ENCODE measurements at places on chromosomes 12 and 14.

- DNase-seq = no peak
These were observed 59.0 kb upstream of the DLK1 start for GRCh38 chr14:100667656-100668055.

GRCh38 chr12:27549236-27549800 lies 25.3 kb downstream of the PPFIBP1 start:
- no peak for DNase-seq

- DNase-seq = no peak
These were observed 325.9 kb downstream of the ADAMTS20 start for GRCh38 chr12:43226151-43226550.

DNA sequence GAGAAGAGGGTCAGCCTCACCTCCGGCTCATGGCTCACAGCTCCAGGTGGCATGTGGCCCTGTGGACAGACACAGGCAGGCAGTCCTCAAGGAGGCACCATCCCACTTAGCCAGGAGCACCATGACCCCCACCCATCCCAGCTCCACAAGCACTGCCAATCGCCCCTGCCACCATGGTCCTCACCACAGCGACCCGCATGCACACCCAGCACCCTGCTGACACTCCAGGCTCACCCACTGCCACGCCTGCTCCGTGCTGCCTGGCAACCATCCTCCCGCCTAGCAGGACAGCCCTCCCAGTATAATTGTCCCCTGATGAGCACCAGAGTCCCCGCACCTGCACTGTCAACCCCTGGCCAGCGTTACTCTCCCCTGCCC lies 50.9 kb downstream of the TRPV4 start:
- no peak for DNase-seq

DNA sequence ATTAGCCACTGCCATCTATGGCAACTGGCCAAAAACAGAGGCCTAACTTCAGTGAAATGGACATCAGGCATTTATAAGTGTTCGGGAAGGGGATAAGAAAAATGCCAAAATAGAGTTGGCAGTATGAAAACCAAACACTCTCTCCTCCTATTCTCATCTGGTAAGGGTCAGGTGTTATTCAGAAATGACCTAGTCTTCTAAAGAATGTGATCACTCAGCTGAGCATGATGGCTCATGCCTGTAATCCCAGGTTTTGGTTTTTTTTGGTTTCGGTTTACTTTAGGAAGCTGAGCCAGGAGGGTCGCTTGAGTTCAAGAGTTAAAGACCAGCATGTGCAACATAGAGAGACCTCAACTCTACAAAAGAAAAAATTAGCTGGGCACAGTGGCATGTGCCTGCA lies 170.3 kb downstream of the GRIN2B start:
- no peak for DNase-seq

DNA sequence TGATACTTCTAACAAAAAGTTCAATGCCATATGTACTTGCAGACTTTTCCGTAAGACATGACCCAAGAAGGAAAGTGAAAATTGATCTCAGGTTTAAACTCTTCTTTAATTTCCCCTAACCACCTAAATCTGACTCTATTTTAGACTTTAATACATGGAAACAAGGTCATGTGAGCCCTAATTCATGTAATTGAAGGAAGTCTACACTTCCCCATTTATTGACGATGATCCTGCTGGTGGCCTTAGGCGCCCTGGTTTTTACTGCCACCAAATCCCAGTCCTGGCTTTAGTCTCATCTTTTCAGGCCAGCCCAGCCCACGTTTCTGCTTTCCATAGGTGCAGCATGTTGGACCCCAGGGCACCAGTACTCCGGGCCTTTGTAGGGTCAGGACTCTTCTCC lies 157.9 kb downstream of the PELI2 start:
- DNase-seq = no peak

DNA sequence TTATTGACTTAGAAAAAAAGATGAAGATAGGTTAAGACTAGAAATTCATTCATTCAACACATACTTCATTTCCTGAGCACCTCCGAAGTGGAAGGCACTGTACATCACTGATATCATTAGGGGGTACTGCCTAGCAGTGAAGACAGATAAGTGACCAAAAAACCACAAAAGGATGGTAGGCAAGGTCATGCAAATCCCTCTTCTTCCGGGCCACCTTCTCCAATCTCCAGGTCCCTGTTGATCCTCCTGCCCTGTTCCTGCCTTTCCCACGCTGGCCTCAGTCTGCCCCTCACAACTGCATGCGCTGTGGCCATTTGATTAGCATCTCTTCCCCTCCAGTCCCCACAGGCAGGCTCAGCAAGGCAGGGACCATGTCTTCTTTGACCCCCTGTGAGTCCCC lies 60.8 kb downstream of the SETD3 start:
- no peak for DNase-seq

DNA sequence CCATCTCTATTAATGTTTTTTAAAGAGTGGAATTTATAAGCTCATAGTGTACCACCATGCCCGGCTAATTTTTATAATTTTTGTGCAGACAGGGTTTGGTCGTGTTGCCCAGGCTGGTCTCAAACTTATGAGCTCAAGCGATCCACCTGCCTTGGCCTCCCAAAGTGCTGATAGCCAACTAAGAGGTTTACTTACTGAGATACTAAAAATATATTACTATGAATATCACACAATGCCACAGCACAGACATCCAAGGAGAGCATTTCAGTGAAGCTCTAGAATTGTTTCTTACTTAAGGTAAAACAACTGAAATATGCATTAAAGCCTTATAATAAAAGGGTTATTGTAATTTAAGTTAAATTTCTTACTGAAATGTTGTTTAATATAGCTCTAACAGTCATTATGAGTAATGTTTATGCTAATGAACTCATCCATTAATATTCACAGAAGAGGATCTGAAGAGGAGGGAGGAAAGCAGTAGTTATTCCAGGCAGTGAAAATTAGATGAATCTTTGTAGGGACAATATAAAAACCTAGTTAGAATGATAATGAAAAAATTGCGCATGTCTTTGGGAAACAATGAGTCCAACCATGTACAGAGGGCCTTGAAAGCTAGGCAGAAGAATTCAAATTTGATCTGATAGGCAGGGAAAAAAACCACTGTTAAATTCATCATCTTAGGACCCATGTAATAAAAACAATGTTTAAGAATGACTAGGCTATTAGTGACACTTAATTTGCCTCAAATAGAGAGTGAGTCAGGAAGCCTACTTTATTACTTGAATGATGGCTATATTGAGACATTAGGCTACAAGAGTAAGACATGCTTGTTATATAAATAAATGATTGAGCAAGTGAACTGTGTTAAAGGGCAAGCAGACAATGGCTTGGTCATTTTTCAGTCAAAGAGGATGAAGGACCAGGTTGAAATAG lies 99.2 kb downstream of the SLC41A2 start:
- DNase-seq = no peak

GRCh38 chr14:50396631-50397389 lies at the start of gene CDKL1:
TSS of gene CDKL1 (minus strand) at chr14:50396881. CDS start at chr14:50395868, 1,013 bp downstream.
- DNase-seq = peak; percentile 33

- DNase-seq = no peak
These were observed 5.5 kb downstream of the NDRG2 start for GRCh38 chr14:21019366-21019765.

GRCh38 chr14:51605575-51605974 lies 46.1 kb upstream of the FRMD6 start:
- no peak for DNase-seq

GRCh38 chr12:3646561-3647241 lies 106.2 kb downstream of the CRACR2A start:
- DNase-seq = no peak

DNA sequence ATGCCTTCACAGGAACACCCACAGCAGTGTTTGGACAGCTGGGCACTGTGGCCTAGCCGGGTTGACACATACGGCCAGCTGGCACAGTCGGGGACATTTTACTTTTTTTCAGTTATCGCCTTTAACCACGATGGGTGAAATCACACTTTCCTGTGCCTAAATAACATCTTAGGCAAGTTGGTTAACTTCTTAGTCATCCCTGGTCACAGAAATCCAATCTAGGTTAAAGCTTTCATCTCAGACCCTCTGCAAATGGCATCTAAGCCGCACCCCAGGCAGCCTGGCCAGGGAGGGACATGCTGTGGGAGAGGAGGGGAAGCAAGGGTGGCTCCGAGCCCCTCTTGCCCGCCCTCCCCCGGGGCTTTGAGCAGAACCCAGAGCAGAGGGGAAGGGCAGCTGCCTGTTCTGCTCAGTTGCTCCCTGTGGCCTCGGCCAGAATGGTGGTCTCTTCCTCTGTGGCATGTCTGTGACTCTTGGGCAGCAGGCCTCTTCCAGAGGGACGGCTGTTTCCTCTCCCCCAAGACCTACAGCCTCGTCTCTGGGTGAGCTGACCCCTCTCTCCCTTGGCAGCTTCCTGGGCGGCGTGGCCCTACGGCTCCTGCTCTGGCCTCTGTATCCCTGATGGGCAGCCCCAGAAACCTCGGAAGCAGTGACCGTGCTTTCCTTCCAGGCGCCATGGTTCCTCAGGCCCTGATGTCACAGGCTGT lies 85.4 kb upstream of the DYNC1H1 start:
- no peak for DNase-seq

DNA sequence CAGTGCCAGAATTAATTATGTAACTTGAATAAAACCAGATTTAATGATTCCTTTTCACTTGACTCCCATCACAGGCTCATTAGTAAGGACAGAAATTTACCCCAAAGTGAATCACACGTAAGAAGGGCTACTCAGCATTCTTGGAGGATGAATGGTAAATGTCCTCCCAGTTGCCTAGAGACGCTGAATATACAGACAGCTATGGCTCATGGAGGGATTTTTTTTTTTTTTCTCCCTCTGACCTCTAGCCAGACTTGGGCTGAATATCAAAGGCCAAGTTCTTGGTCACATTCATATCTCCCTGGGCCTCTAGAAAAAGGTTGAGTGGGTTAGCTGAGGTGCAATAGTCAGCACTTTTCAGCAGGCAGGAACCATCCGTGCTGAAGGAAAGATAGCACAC lies 77.5 kb downstream of the PHLDA1 start:
- DNase-seq = no peak

GRCh38 chr14:55336691-55337090 lies 65.5 kb downstream of the FBXO34 start:
- no peak for DNase-seq

DNA sequence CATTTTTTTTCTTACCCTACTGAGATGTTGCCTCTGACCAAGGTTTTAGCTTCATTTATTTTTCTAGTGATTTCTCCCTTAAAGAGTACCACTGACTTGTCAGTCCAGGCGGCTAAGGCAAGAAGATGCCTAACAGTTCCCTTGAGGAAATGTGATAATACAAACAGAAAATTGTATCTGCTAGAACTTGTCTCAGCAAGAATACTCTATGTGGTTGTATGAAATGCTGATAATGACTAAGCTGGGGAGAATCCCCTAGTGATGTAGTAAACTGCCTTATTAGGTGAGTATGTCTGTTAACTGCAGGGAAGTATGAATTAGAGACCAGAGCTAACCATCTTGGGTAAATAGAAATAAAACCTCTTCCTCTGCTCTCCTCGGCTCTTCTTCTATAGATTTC lies 6.7 kb downstream of the C12orf54 start:
- DNase-seq = no peak

- no peak for DNase-seq
These were observed 13.6 kb upstream of the FOXJ2 start for GRCh38 chr12:8018666-8019581.

DNA sequence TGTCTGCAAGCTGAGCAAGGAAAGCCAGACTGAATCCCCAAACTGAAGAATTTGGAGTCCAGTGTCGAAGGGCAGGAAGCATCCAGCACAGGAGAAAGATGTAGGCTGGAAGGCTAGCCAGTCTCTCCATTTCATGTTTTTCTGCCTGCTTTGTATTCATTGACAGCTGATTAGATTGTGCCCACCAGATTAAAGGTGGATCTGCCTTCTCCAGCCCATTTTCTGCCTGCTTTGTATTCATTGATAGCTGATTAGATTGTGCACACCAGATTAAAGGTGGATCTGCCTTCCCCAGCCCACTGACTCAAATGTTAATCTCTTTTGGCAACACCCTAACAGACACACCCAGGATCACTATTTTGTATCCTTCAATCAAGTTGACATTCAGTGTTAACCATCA lies 85.3 kb downstream of the PLBD1 start:
- DNase-seq = no peak

DNA sequence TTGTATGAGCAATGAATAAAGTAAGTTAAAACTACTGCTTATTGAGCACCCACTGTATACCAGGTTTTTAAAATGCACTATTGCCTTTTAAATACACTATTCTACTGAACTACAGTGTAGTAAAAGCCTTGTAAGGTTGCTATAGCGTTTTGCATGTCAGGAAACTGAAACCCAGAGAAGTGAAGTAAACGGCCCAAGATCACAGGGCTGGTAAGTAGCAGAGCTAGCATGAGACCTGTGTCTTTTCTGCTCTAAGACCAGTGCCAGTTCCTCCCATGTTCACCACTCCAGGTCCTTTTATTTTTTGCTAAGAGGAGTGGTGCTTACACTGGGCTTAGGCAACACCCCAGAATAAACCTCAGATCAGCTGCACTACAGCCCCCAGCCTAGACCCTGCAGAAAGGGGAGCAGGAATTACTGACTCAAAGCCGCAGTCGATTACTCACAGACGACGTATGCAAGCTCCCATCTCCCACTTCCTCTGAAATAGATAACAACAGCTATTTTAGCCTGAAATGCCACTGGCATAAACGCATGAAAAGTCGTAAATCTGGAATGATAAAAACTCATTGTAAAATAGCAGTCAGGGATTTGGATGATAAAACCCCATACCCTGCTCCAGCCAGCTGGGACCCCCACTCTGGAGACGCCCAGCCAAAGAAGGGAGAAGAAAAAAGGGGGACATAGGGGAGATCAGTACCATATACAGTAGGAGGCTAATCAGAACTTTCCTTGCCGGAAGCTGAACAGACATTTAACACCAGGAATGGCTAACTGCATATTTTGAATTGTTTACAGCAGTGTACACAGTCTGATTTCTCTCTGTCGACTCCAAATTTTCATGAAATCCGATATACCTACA lies 108.3 kb downstream of the NUAK1 start:
- no peak for DNase-seq

- no peak for DNase-seq
These were observed 22.4 kb downstream of the OR10G2 start for GRCh38 chr14:21612324-21612723.

DNA sequence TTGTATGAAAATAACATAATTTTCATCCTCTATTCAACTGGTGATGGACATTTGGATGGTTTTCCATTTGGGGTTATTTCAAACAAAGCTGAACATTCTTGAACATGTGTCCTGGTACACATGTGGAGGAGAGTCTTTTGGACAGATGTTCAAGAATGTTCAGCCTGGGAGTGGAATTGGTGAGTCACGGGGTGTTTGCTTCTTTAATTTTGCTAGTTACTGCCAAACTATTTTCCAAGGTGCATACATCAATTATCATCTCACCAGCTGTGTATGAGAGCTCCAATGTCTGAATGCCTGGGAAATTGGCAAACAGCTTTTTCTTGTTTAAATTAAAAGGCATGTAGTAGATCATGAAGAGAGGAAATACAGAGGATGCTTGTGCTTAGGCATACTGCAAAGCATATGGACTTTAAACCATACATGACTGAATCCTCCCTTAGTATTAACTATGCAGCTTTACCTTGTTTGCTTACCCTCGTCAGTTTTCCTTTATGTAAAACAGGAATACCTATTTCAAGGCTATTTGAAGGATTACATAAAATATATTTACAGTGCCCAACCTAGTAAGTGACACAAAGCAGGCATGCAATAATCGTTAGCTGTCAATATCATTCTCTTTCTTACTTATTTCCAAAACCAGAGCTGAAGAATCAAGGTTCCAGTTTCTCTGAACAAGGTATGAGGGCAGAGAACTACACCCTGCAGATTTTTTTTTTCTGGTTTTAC lies 152.1 kb downstream of the ITPR2 start:
- DNase-seq = no peak
